ENCODE measurements at places on chromosomes 5 and 9.

DNA sequence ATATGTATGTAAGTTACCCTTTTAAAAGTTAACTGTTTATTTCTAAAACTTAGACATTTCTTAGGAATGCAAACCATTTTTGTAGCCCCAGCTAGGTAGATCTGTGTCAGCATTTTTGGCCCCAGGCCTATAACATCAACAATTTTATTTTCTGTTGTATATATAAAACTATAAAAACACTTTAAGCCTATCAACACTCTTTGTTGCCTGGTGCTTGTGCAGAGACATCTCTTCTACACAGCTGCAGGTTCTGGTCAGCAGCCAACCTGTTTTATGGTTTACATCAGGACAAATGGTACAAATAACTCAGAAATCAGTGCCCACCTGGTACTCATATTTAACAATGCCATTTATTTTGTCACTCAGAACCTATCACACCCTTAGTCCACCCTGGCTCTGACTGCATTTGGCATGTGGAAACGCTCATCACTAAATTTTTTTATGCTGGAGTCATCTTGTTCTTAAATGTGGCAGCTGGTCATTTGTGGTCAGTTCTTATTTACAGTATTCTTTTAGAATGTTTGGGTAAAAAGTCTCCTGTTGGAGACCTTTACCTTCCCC lies 173.4 kb downstream of the DNAH5 start:
- no peak for DNase-seq

- no peak for DNase-seq
These were observed 55.2 kb upstream of the FYB1 start for GRCh38 chr5:39274398-39275085.

DNA sequence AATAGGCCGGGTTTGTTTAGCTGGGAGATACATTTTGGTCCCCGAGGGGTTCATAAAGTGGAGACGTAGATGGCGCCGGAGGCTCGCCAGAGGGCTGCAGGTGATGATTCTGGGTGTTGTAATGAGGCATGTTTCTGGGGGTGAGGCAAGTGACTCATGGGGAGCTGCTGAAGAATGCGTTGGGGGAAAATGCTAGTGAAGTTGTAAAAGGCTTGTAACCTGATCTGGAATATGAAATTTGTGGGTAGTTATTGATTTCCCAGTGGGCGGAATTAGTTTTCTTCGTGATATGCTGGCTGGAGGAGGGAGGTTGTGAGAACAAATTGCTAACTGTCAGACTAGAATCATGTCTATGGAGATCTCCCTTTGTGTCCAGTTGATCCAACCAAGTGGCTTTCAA lies 158.3 kb downstream of the DOCK2 start:
- DNase-seq: peak; percentile 3

DNA sequence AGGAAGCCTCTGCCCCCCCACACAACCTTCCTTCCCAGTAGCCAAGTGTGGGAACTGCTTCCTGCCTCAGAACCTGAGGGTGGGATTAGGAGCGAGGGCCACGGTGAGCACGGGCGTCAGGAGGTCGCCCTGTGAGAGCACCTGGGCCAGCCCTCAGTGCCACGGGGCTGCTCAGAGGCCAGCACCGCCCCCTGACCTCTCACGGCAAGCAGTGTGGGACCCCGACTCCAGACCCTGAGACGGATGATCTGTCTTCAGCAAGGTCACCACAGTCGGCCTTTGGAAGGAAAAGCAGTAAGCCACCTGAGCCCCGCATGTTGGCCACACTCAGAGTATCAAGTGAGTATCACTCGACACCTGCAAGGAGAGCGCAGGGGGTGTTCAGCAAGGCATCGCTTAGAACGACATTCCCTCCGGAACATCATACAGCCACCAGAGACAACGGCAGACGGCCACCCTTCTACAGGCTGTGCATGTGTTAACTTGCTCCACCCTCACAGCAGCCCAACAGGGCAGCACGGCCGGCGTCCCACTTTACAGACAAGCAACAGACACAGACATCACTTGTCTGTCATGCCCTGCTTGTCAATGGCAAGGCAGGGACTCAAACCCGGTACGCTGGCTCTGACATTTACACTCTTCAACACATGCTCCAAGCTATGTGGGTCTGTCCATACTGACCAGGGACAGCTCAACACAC lies 50.2 kb downstream of the IPPK start:
- no peak for DNase-seq
